A549 treated with Mapracorat at 1 μM for 4 hours (cell line): ENCODE measurements at places on chromosomes 2 and 18. TPM values are rescaled to one million over a fixed set of nuclear protein-coding genes. Genes with fewer than 3 reads are reported as not detected.

Gene MDH1B
- total RNA-seq = 1.4 to 2.0 TPM (median 1.7 TPM) in 5 replicates

Gene ZEB2
- 5.2 to 9.2 TPM (median 7.8 TPM) in 5 replicates for total RNA-seq

Gene MAP2
- 0.74 to 1.9 TPM (median 1.4 TPM) in 5 replicates for total RNA-seq

Gene COLEC12
- 0.03 to 0.11 TPM (median 0.06 TPM) in 5 replicates for total RNA-seq

Gene CFC1
- total RNA-seq = not detected in 5 replicates

Gene ANO7
- total RNA-seq = 1.5 to 2.1 TPM (median 1.8 TPM) in 5 replicates

Gene NGEF
- total RNA-seq = 14.7 to 20.3 TPM (median 16.9 TPM) in 5 replicates

Gene MAP3K20
- 23.7 to 32.2 TPM (median 30.1 TPM) in 5 replicates for total RNA-seq

Gene GRB14
- 3.9 to 6.1 TPM (median 5.2 TPM) in 5 replicates for total RNA-seq

Gene HS6ST1
- 8.6 to 12.4 TPM (median 11.6 TPM) in 5 replicates for total RNA-seq

Gene TMEM127
- 34.0 to 45.8 TPM (median 43.1 TPM) in 5 replicates for total RNA-seq

Gene SUPT7L
- total RNA-seq = 27.1 to 32.9 TPM (median 31.2 TPM) in 5 replicates

Gene MFF
- 97.7 to 123 TPM (median 102 TPM) in 5 replicates for total RNA-seq

Gene DNAJC5G
- not detected in 5 replicates for total RNA-seq

Gene ATP8B1
- 6.4 to 9.5 TPM (median 6.8 TPM) in 5 replicates for total RNA-seq

Gene C2orf81
- 2.4 to 3.7 TPM (median 2.6 TPM) in 5 replicates for total RNA-seq

Gene MAP3K19
- total RNA-seq = not detected in 5 replicates

Gene SLC16A14
- 0.64 to 1.2 TPM (median 0.88 TPM) in 5 replicates for total RNA-seq

Gene RIT2
- not detected in 5 replicates for total RNA-seq

Gene KLHL29
- total RNA-seq = 4.5 to 6.2 TPM (median 5.3 TPM) in 5 replicates

Gene IFIH1
- total RNA-seq = 0.81 to 1.4 TPM (median 0.99 TPM) in 5 replicates

Gene SCN9A
- total RNA-seq = 2.6 to 5.0 TPM (median 4.3 TPM) in 5 replicates

Gene MTX2
- 40.3 to 46.4 TPM (median 41.8 TPM) in 5 replicates for total RNA-seq

Gene FAM110C
- 0.05 to 0.42 TPM (median 0.17 TPM) in 5 replicates for total RNA-seq

Gene NT5DC4
- not detected in 5 replicates for total RNA-seq

Gene SERPINB10
- total RNA-seq = not detected in 5 replicates

Gene DPYSL5
- total RNA-seq = 3.6 to 7.7 TPM (median 5.3 TPM) in 5 replicates

Gene OBSL1
- total RNA-seq = 16.0 to 23.3 TPM (median 21.8 TPM) in 5 replicates

Gene NIFK
- total RNA-seq = 59.5 to 75.2 TPM (median 67.8 TPM) in 5 replicates

Gene SAP130
- total RNA-seq = 10.8 to 12.0 TPM (median 11.6 TPM) in 5 replicates

Gene MC4R
- total RNA-seq = not detected in 5 replicates

Gene HOXD10
- 4.4 to 6.4 TPM (median 5.4 TPM) in 5 replicates for total RNA-seq

Gene GBX2
- 1.0 to 3.3 TPM (median 3.0 TPM) in 5 replicates for total RNA-seq

Gene FOXD4L1
- total RNA-seq = 0.16 to 0.63 TPM (median 0.31 TPM) in 5 replicates

Gene DSC2
- 0.75 to 1.2 TPM (median 1.0 TPM) in 5 replicates for total RNA-seq

Gene MOCOS
- total RNA-seq = 2.6 to 3.0 TPM (median 2.7 TPM) in 5 replicates
